Hepatocyte (in vitro differentiated cells): ENCODE measurements at places on chromosomes 16 and 17.

DNA sequence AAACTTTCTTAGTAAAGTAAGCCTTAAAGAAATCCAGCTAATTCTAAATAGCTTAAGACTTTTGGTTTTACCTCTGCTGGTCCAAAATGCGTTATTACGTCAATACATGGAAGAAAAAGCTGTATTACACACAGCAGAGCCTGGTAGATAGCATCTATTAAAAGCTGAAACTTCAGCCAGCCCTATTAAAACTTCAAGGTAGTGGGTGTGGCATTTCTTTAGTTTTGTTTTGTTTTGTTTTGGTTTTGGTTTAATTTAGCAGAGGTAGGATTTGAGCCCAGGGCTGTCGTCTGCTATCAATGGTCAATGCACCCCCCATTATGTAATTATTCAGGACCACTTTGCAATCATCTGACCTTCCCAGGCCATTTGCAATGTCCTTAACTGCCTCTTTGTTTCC, 318.4 kb upstream of the MAF start:
- no peak for DNase-seq

- no peak for DNase-seq
Measured at GRCh38 chr16:9713156-9713555, 469.1 kb downstream of the GRIN2A start.

DNA sequence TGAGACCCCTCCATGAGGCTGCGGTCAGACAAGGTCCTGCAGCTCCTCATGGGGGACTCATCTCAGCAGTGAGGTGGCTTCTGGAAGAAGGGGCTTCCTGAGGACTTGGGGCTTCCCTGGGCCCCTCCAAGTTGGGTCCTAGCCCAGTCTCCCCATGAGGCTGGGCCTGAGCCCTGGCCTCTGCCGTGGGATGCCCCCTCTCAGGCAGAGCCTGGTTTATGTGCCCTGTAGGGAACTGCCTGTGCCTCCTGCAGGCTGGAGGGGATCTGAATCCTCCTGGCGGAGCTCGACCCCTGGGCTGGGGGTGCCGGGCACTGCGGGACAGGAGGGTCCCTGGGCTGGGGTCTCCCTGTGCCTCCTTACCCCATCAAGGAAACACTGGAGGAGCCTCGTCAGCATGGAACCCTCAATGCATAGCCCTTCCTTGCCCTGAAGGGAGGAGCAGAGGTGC, 45.8 kb downstream of the TNFRSF13B start:
- DNase-seq = no peak

DNA sequence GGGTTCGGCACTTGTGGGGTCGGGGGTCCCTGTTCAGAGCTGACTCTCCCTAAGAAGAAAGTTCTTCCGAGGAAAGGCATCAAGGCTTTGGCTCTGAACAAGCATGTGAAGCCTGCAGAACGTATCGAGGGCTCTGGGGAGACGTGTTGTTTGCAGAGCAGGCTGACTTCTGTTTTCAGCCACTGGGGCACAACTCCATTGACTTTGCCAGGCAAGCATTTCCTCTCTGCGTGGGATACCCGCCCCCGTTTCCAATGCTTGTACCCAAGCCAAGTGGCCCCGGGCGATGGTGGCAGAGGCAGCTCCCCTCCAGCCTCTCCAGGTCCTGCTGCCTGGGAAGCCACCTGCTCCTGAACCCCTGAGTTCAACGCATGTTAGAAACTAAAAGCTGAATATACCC, 255.7 kb downstream of the RBFOX3 start:
- no peak for DNase-seq

GRCh38 chr17:3012926-3013581, 50.4 kb downstream of the OR1D5 start:
- peak; percentile 73 for DNase-seq

- peak; percentile 77 for DNase-seq
Measured at GRCh38 chr17:49987681-49988441, 7.2 kb downstream of the DLX3 start.

DNA sequence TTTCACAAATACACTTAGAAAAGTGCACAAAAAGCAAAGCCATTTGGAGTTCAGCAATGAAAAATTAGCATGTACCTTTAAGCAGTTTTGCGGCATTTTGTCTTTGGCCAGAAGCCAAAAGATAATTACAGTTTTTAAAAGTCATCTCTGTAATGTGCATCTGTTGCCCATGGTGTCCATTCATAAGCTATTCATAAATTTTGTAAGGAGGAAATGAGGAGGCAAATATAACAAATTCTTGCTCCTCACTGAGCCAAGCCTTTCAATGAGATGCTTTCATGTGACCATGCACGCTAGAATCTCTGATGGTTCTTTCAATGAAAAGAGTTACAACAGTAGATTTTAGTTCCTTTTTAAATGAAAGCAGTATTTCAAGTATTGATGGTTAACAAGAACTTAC, 247.1 kb upstream of the MON1B start:
- no peak for DNase-seq
